ENCODE measurements at places on chromosomes 7 and 10. TPM values are rescaled to one million over a fixed set of nuclear protein-coding genes. Genes with fewer than 3 reads are reported as not detected.

Gene FGL2
- 14.4 TPM for polyA plus RNA-seq

Gene HOXA10
- 1.7 TPM for polyA plus RNA-seq

Gene ADAM8
- polyA plus RNA-seq = 14.1 TPM

Gene JAKMIP3
- 0.15 TPM for polyA plus RNA-seq

Gene DRGX
- not detected for polyA plus RNA-seq

Gene TFEC
- 0.52 TPM for polyA plus RNA-seq

Gene EVX1
- polyA plus RNA-seq = 0.22 TPM

Gene PRSS37
- not detected for polyA plus RNA-seq

Gene ACSM6
- polyA plus RNA-seq = 0.34 TPM

Gene GIMAP5
- 42.8 TPM for polyA plus RNA-seq

Data from adipose tissue (tissue), 3 donors.